ENCODE measurements at places on chromosomes 7 and 10.

DNA sequence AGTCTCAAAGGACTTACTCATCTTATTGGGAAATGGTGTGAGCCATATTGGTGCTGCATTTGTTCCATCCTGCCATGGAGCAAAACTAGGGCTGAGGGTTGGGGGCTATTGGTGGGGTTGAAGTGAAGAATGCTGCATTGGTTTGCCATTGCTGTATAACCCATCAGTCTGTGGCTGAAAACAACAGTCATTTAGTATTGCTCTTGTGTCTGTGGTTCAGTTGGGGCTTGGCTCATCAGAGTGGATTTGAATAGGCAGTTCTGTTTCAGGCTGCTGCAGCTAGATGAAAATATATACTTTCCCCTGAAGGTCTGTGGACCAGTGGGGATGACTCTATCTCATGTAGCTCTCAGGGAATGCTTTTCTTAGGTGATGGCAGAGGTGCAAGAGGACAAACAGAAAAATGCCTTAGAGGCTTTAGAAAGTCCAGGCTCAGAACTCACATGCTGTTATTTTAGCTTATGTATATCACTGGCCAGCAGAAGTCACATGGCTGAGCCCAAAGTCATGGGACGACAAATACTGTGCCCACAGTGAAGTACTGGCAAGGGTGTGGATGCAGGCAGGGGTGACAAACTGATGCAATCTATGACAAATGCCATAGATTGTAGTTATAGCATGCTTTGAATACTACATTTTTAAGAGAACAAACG lies 15.2 kb upstream of the EXOC6 start:
- no peak for DNase-seq

- no peak for DNase-seq
Measured at GRCh38 chr10:27724287-27724686, 21.3 kb downstream of the MKX start.

DNA sequence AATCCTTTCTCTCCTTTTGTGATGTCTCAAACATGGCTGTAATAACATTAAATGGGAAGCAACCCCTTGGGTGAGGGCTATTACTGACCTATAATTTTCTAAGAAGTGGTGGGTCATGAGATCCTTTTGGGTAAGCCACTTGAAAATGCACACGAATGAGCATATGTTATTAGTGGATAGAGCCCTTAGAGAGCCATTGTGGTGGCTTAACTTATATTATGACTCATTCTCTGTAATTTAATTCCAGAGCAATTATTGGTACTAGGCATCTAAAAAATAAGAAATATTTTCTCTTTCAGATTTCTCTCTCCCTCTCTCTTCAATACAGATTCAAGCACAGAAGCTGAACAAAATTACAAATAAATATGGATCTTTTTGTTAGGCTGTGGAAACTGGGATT lies 1177.4 kb upstream of the PHF14 start:
- DNase-seq, result no peak

- no peak for DNase-seq
Measured at GRCh38 chr7:150938566-150938965, 39.6 kb downstream of the KCNH2 start.

- no peak for DNase-seq
Measured at GRCh38 chr10:75367021-75367487, 34.5 kb downstream of the ZNF503 start.

GRCh38 chr10:50991456-50992355 lies 82.6 kb upstream of the PRKG1 start:
- no peak for DNase-seq

- no peak for DNase-seq
Measured at GRCh38 chr7:7972128-7972527, 3.5 kb downstream of the GLCCI1 start.

DNA sequence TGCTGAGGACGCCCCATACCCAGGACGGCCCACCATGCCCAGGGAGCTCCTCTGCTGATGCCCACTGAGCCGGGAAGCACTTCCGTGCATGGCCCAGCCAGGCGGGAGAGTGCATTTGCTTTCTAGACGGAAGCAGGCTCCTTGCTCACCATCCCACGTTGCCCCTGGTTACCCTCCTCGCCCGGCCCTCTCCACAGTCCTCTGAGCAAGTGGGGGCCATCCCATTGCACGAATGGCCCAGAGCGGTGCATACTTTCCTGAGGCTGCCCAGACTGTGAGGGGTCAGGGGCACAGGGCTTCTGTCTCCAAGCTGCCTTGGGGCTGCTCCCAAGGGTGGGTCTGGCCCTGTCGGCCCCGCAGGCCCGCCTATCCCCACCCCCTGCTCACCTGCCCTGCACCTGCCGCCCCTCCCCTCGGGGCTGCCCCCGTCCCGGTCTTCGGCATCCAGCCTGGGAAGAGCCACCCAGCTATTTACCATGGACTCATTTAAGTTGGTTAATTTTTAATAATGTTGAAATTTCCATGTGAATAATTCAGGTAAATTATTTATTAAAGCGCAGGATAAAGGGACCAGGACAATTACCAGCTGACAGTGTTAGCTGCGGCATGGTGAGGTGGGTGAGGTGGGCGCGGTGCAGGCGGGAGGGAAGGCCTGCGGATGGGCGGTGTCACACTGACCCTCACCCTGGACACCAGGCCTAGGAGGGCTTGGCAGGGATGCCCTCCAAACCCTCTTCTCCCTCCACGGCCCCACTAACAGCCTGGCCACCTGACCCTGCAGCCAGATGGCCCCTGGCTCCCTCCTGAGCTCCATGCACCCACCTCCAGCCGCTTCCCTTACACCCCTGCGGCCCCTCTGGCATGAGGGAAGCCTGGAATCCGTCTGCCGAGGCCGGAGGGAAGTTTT lies 104.4 kb downstream of the MICALL2 start:
- DNase-seq, result no peak

GRCh38 chr7:36942025-36942424 lies 217.7 kb upstream of the AOAH start:
- DNase-seq, result no peak

GRCh38 chr7:135246191-135246825 lies 12.7 kb downstream of the STRA8 start:
- no peak for DNase-seq

- no peak for DNase-seq
Measured at GRCh38 chr7:39647816-39648215, 24.4 kb downstream of the RALA start.

DNA sequence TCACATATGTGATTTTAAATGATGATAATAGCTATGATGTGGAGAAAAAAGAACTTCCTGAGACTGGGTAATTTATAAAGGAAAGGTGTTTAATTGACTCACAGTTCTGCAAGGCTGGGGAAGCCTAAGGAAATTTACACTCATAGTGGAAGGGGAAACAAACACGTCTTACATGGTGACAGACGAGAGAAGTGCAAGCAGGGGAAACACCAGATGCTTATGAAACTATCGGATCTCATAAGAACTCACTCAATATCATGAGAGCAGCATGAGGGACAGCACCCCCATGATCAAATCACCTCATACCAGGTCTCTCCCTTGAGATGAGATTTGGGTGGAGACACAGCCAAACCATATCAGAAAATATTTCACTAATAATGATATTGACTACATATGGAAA lies 4.1 kb upstream of the LIPN start:
- no peak for DNase-seq

DNA sequence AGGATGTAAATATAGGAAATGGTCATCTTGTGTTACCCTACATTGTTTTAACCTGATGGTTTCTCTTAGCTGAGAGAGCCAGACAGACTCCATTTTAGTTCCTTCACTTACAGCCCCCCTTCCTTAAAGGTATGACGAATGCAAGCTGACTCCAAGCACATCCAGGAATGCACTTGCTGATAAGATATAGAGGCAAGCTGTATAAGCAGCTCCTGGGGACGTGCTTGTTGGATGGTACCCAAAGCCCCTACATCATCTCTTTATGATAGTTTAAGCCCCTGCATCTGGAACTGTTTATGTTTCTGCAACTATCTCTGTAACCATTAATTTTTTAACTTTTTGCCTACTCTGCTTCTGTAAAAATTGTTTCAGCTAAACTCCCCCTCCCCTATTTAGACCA lies 41.7 kb downstream of the ZNF25 start:
- DNase-seq, result no peak

DNA sequence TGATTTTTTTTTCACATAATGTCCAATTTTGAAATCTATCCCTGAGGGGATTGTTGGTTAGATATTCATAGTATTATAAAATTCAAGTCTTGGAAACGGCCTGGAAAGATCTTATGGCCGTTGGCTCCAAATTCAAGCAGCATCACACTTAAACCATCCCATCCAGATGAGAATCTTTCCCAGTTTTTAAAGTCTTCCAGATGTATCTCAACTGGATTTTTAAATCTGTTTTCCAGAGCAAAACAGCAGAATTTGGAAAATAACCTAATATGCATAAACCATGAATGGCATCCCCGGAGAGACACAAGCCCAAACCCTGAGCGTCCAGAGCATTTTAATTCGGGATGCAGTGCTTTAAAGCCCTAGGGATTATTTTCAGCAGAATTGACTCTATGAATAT lies 208.2 kb upstream of the PRKCQ start:
- no peak for DNase-seq

DNA sequence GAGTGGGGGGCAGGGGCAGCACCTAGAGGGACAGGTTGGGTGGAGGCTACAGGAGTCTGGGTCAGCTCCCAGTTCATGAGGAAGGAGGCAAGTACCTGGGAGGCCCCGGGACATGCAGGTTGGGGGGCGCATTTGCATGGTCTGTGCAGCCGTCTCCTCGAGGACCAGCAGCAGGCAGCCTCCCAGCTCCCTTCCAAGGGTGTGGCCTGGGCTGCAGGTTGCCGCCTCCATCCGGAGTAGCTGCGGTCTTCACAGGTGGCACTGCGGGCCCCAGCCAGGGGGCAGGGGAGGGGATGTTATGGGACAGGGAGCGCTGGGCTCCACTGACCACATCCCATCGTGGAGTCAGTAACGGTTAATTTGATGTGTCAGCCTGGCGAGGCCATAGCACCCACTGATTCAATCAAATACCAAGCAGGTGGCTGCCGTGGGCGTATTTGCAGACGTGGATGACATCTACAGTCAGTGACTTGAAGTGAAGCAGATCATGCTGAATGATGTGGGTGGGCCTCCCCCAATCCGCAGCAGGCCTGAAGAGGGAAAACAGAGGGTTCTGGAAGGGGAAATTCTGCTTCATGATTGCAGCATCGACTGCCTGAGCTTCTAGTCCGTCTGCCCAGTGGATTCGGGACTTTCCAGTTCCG lies 81.6 kb downstream of the PRKAG2 start:
- no peak for DNase-seq

GRCh38 chr10:19947215-19947614 lies 131.0 kb downstream of the PLXDC2 start:
- DNase-seq, result no peak

- no peak for DNase-seq
Measured at GRCh38 chr7:11570205-11570604, 261.8 kb downstream of the THSD7A start.

GRCh38 chr10:4810092-4810491 lies 15.9 kb upstream of the AKR1E2 start:
- no peak for DNase-seq

GRCh38 chr7:70785427-70785826 lies 346.5 kb upstream of the GALNT17 start:
- no peak for DNase-seq

DNA sequence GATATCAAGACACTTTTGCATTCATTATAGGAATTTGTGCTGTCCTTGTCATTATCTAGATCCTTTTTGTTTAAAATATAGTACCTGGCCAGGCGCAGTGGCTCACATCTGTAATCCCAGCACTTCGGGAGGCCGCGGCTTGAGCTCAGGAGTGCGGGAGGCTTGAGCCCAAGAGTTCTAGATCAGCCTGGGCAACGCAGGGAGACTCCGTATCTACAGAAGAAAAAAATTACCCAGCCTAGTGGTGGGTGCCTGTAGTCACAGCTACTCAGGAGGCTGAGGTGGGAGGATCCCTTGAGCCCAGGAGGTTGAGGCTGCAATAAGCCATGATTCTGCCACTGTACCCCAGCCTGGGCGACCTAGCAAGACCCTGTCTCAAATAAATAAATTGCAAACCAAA lies 621 bp upstream of the MORN4 start:
- DNase-seq, result no peak

GRCh38 chr10:36452851-36453250 lies 672.5 kb upstream of the ANKRD30A start:
- DNase-seq, result no peak

GRCh38 chr7:42091461-42092291 lies 145.3 kb downstream of the GLI3 start:
- DNase-seq, result no peak

GRCh38 chr7:8389593-8390261 lies 43.7 kb upstream of the NXPH1 start:
- DNase-seq, result no peak

GRCh38 chr10:6912424-6912823 lies 332.3 kb upstream of the PRKCQ start:
- DNase-seq, result no peak

- no peak for DNase-seq
Measured at GRCh38 chr7:45435131-45435530, 139.0 kb upstream of the ADCY1 start.

GRCh38 chr7:117582219-117582704 lies 102.4 kb downstream of the CFTR start:
- DNase-seq, result peak; percentile 95

GRCh38 chr7:7596176-7596575 lies 29.5 kb downstream of the MIOS start:
- no peak for DNase-seq

- DNase-seq, result no peak
Measured at GRCh38 chr10:54081950-54082349, 719.1 kb downstream of the PCDH15 start.

DNA sequence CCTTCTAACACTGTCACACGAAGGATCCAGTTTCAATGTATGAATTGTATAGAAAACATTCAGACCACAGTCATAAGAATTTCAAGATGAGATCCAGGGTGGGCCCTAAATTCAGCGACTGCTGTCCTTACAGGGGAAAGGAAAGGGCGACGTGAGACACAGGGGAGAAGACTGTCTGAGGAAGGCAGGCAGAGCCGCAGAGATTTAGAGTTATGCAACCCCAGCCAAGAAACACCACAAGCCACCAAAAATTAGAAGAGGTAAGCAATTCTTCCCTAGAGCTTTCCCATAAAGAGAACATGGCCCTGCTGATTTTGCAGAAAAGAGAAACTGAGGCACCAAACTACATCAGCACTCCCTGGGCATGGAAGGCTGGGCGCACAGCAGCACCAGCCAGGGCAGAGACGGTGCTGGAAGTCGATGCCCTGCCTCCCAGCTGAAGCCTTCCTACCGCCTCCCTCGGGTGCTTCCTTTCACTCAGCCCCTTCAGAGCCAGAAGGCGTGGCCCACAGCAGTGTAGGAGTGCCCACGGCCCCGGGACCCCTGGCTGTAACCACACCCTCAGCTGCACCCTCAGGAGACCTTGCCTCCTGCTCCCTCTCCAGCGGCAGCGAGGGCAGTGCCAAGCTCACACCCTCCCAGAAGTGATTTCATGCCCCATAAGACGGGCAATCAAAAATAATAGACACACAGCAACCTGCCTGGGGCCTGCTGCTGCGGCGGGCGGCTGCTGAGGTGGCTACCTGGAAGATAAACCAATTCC lies 81.0 kb upstream of the LRRC4 start:
- DNase-seq, result no peak

- DNase-seq, result no peak
Measured at GRCh38 chr10:13347043-13347499, 1.0 kb downstream of the SEPHS1 start.

GRCh38 chr10:23413629-23414089 lies 25.2 kb upstream of the OTUD1 start:
- no peak for DNase-seq

All from HS-27A (cell line).